A549 treated with Mapracorat at 1 μM for 4 hours (cell line): ENCODE measurements at places on chromosomes 16 and 17. TPM values are rescaled to one million over a fixed set of nuclear protein-coding genes. Genes with fewer than 3 reads are reported as not detected.

KRTAP9-4 gene
- total RNA-seq = not detected in 5 replicates

RCVRN gene
- total RNA-seq = not detected in 5 replicates

KCNJ2 gene
- 0.05 to 0.16 TPM (median 0.07 TPM) in 4 of 5 replicates, not detected in the other for total RNA-seq

TSR3 gene
- 56.9 to 97.4 TPM (median 93.0 TPM) in 5 replicates for total RNA-seq

NOTUM gene
- 0.31 to 0.53 TPM (median 0.39 TPM) in 5 replicates for total RNA-seq

PMM2 gene
- total RNA-seq = 89.9 to 102 TPM (median 95.6 TPM) in 5 replicates

FBXL20 gene
- total RNA-seq = 5.9 to 7.8 TPM (median 7.0 TPM) in 5 replicates

PRSS33 gene
- not detected in 5 replicates for total RNA-seq

AKTIP gene
- total RNA-seq = 23.8 to 27.2 TPM (median 25.4 TPM) in 5 replicates

GFAP gene
- 0.27 to 1.1 TPM (median 0.67 TPM) in 5 replicates for total RNA-seq

GJC1 gene
- total RNA-seq = 24.2 to 32.0 TPM (median 27.0 TPM) in 5 replicates

EMC8 gene
- total RNA-seq = 58.1 to 72.5 TPM (median 71.5 TPM) in 5 replicates

KCNJ18 gene
- total RNA-seq = 0.06 to 0.10 TPM in 2 of 5 replicates, not detected in the others

NXN gene
- total RNA-seq = 20.8 to 28.0 TPM (median 23.9 TPM) in 5 replicates

UBE2I gene
- 154 to 191 TPM (median 162 TPM) in 5 replicates for total RNA-seq

CSH1 gene
- total RNA-seq = not detected in 5 replicates

SLC38A8 gene
- total RNA-seq = not detected in 5 replicates

CDRT15L2 gene
- total RNA-seq = not detected in 5 replicates

ABCC6 gene
- total RNA-seq = 0.70 to 1.8 TPM (median 0.95 TPM) in 5 replicates

ACSM2A gene
- not detected in 5 replicates for total RNA-seq

ZCCHC14 gene
- total RNA-seq = 6.5 to 9.5 TPM (median 8.8 TPM) in 5 replicates

OTOP3 gene
- not detected in 5 replicates for total RNA-seq

KRT40 gene
- total RNA-seq = not detected in 5 replicates

CDH5 gene
- 0.14 to 0.34 TPM (median 0.19 TPM) in 5 replicates for total RNA-seq

LPCAT2 gene
- total RNA-seq = 3.6 to 7.4 TPM (median 5.9 TPM) in 5 replicates

KRTAP4-6 gene
- not detected in 5 replicates for total RNA-seq

HP gene
- 0.33 TPM in 1 of 5 replicates, not detected in the others for total RNA-seq

SEZ6 gene
- 0.10 TPM in 1 of 5 replicates, not detected in the others for total RNA-seq

BRIP1 gene
- 3.1 to 4.9 TPM (median 4.4 TPM) in 5 replicates for total RNA-seq

NPIPA2 gene
- 0.78 to 2.5 TPM (median 1.8 TPM) in 5 replicates for total RNA-seq

KRTAP1-1 gene
- not detected in 5 replicates for total RNA-seq

ENKD1 gene
- 6.9 to 12.7 TPM (median 10.0 TPM) in 5 replicates for total RNA-seq

DNAJA2 gene
- 67.3 to 74.9 TPM (median 71.5 TPM) in 5 replicates for total RNA-seq

CA10 gene
- total RNA-seq = not detected in 5 replicates

TBC1D3 gene
- total RNA-seq = 0.07 TPM in 1 of 5 replicates, not detected in the others

MMP2 gene
- 7.8 to 11.5 TPM (median 10.1 TPM) in 5 replicates for total RNA-seq

EVI2B gene
- total RNA-seq = 0.07 to 0.08 TPM in 2 of 5 replicates, not detected in the others

CBX2 gene
- total RNA-seq = 13.1 to 19.0 TPM (median 16.9 TPM) in 5 replicates

GINS3 gene
- 20.5 to 23.8 TPM (median 21.2 TPM) in 5 replicates for total RNA-seq

CHRNE gene
- total RNA-seq = 0.10 TPM in 1 of 5 replicates, not detected in the others

TMEM98 gene
- total RNA-seq = 42.5 to 53.4 TPM (median 46.5 TPM) in 5 replicates

NAE1 gene
- total RNA-seq = 63.5 to 74.9 TPM (median 66.4 TPM) in 5 replicates
